ENCODE measurements at places on chromosomes 5 and 9.

DNA sequence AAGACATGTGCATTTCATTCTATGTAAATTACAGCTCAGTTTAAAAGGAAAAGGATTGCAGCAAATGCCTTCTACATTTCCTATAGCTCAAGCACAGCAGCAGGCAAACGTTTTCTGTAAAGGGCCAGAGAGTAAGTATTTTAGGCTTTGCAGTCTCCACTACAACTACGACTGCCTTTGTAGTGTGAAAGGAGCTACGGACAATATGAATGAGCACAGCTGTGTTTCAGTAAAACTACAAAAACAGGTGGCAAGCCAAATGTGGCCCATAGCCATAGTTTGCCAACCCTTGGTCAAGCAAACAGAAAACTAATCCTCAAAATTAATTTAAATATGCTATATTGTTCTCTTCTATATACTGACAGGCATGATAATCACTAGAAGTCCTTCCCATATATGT is 7.2 kb downstream of the PTBP3 start:
- DNase-seq: no peak

GRCh38 chr5:172285226-172286143 is 1.9 kb upstream of the UBTD2 start:
- no peak for DNase-seq

GRCh38 chr5:153885141-153885540 is 153.6 kb downstream of the FAM114A2 start:
- no peak for DNase-seq

DNA sequence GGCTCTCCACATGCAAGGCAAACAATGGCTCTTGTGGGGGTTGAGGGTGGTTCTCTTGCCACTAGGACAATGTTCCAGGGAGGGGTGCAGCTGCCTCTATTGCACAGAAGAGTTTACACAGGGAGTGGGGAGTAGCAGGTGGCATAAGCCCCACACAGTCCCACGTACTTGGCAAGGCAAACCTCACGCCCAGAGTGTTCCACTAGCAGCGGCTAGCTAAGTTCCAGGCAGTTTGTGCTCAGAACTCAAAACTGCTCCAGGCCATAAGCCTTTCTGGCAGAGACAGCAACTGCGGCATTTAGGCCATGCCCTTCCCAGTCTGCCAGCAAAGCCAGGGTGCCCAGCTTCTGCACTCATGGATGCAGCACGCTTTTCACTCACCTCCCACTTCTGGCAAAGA is 29.0 kb upstream of the BTNL3 start:
- no peak for DNase-seq

GRCh38 chr9:108108852-108109448 is 619.4 kb upstream of the KLF4 start:
- DNase-seq: no peak

DNA sequence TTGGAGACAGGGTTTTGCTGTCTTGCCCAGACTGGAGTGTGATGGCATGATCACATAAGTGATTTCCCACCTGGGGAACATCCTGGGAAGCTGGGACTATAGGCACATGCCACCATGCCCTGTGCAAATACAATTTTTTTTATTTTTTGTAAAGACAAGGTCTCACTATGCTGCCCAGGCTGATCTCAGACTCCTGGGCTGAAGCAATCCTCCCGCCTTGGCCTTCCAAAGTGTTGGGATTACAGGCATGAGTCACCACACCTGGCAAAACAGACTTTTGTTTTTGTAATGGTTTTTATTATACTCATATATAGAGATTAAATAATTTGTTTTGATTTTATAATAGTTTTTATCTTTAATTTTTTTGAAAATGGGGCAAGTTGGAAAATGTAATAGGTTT is 14.7 kb downstream of the DNAJC25 start:
- no peak for DNase-seq

DNA sequence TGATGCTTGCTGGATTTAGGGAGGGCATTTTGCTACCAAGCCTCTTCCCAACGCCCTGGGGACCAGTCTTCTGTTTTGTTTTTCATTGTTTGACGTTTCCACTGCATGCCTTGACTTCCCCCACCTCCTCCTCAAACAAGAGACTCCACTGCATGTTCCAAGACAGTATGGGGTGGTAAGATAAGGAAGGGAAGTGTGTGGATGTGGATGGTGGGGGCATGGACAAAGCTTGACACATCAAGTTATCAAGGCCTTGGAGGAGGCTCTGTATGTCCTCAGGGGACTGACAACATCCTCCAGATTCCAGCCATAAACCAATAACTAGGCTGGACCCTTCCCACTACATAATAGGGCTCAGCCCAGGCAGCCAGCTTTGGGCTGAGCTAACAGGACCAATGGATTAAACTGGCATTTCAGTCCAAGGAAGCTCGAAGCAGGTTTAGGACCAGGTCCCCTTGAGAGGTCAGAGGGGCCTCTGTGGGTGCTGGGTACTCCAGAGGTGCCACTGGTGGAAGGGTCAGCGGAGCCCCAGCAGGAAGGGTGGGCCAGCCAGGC is 23.0 kb downstream of the PCDHGC5 start:
- no peak for DNase-seq

- DNase-seq: no peak
These were observed 94.1 kb downstream of the SSBP2 start for GRCh38 chr5:81656783-81657182.

DNA sequence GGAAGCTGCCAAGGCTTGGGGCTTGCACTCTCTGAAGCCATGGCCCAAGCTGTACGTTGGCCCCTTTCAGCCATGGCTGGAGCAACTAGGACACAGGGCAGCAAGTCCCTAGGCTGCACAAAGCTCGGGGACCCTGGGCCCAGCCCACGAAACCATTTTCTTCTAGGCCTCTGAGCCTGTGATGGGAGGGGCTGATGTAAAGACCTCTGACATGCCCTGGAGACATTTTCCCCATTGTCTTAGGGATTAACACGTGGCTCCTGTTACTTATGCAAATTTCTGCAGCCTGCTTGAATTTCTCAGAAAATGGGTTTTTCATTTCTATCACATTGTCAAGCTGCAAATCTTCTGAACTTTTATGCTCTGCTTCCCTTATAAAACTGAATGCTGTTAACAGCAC is 83.0 kb upstream of the DAP start:
- no peak for DNase-seq

DNA sequence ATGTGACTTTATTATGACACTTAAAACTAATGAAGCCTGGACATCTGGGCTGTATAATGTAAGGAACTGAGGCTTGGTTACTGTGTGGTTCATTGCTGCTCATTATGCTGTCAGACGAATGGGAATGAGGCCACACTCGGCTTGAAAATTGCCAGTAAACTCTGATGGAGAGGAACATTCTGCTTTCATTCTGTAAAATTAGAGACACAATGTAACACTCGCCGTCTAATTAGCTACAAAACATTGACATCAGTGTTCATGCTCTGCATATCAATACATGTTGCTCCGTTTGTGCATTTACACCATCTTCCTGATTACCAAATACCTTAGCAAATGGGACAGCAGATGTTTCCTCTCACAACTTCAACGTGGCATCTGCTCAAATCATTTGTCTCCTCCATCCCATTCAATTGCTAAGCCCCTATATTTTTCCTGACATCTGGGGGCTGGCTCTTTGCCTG is 133.0 kb downstream of the SLC28A3 start:
- DNase-seq: no peak

GRCh38 chr5:124865603-124866354 is 119.3 kb upstream of the ZNF608 start:
- no peak for DNase-seq

DNA sequence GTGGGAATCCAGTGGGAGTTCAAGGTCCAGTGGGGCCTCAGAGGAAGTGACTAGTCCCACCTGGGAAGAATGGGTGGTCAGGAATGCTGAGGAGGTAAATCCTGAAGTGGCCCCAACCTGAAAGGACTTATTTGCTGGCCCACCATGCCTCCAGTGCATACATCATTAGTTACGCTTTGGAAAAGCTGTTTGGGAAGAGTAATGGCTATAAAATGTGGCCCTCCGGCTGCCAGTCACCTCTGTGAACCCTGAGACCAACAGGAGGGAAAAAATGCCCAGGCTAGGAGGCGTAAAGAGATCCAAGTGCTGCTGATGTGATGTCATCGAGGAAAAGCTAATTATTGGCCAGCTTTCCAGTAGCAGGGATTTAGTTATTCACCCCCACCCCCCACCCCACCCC is 2.7 kb upstream of the SLC26A2 start:
- DNase-seq: no peak

GRCh38 chr5:142782976-142783530 is 12.9 kb downstream of the ARHGAP26 start:
- no peak for DNase-seq

GRCh38 chr5:9713959-9714586 is 83.9 kb upstream of the TAS2R1 start:
- DNase-seq: no peak
